AG08395 (cell line): ENCODE measurements at places on chromosomes 7 and 10.

DNA sequence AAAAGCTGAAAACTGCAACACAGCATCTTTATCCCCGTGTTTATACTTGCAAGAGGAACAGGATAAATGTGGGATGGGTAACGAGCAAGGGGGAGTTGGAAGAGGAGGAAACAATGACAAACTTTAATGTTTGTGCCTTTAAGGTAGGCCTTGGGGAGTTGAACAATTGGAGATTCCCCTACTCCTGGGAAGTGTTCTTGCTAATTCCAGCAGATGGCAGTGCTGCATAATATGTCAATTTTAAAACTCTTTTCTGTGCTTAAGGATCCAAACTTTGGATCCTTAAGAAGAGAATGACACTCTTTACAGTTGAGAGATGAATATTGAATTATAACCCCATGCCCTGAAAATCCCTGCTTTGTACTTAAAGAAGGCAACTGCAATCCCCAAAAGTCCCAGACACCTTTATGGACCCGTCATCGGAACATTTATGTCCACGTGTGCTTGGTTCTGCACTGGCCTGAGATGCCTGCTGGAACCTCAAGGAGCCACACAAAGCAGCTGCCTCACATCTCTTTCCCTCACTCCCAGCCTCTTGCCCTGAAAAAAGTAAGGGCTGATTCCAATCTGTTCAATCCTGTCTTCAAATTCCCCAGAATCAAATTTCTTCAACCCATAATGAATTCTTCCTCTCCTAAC, 12.0 kb downstream of the IFIT5 start:
- DNase-seq, result peak; percentile 66

- DNase-seq, result no peak
These were observed 76.8 kb downstream of the HIBADH start for GRCh38 chr7:27585781-27586447.

DNA sequence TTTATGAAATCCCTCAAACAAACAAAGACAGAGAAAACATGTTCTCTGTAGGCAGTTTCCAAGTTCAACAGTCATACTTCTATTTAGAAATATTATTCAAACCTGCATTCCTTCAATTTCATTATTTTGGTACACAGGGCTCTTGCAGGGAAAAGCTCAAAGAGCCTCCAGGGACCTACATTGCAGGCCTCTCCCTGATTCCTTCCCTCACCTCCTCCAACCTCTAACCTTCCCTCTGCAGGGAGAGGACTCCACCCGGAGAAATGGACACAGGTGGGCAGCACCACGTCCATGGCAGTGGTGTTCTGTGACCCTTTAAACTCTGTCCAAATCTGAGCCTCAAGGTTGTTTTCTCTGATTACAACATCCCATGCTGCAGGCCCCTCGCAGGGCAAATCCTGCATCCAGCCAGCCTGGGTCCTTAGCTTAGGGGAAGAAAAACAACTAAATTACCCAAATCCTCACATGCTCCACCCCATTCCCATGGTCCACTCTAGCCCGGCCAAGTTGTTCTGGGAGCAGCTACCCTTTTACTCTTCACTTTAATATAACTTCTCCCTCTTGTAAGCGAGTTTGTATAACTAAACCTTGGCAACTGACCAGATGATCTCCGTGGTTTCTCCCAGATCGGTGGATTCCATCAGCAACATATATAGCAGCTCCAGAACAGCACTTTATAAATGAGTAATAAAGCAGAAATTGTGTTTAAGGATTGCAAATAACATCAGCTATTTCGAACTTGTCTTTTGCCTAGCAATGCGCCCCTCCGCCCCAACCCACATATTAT, 129.8 kb downstream of the CUBN start:
- no peak for DNase-seq

GRCh38 chr10:26365681-26366358, 72.3 kb upstream of the APBB1IP start:
- no peak for DNase-seq

GRCh38 chr10:31476088-31476487, 157.1 kb downstream of the ZEB1 start:
- no peak for DNase-seq

DNA sequence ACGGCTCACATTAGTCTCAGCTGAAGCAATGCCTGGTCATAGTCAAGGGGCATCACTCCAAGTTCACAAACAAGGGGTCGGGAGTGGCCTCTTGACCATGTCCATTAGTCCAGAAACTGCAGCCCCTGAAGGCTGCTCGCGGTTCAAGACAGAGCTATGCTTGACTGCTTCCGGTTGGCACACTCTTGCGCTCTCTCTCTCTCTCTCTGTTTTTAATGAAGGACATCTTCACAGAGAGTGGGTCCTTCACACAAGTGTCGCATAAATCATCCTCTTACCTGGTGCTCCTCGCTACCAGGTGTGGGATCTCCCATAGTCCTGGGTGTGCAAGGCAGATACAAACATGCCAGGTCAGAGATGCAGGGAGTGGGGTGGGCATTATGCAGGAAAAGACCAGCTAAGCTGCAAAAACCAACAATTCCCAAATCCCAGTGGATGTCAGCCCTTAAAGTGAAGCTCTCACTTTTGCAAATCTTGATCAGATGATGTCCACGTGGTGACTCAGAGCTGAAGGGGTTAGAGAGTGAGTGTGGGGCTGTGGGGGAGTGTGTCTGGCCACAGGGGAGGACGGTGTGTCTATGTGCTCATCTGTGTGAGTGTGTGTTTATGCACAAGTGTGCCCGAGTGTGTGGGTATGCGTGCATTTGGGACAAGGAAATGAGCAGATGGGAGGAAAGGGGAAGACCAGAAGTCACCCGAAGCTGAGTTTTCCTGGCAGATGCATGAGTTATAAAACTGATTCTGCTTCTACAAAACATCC, 83.7 kb upstream of the PPP2R2D start:
- no peak for DNase-seq

DNA sequence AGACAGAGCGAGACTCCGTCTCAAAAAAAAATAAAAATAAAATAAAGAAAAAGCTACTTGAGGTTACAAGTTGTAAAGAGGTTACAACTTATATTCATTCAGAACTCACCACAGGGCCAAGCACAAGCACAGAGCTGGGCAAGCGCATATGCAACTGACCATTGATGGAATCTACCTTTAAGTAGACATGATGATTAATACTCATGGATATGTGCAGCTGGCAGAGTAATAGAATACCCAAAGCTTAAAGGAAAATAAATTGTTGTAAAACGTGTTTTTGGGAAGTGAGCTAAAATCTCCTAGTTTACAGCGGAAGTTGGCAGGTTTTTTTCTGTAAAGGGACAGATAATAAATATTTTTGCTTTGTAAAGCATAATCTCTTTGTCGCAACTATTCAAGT, 111.6 kb downstream of the TMEM168 start:
- DNase-seq, result no peak

GRCh38 chr10:48406658-48407057, 100.2 kb downstream of the MAPK8 start:
- DNase-seq, result no peak

GRCh38 chr10:70885931-70886903, 2.1 kb downstream of the PCBD1 start:
- DNase-seq, result no peak

- no peak for DNase-seq
These were observed 1.9 kb upstream of the ARID5B start for GRCh38 chr10:61899663-61899996.

DNA sequence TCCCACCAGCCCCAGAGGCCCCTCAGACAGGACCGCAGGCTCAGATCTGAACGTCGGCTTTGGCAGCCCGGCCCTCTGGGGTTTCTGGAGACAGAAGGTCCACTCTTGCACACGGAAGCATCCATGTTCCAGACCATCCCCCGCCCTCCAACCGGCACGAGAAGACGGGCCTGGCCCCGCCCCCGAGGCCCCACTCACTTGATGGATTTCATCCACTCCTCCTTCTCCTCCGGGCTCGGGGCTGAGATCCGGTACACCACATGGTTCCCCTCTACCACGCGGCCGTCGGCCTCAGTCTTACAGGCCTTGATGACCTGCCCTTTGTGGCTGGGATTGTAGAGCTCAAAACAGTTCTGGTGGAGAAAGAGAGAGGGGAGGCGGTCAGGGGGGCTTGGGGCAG, 107.3 kb downstream of the CYTH3 start:
- no peak for DNase-seq

DNA sequence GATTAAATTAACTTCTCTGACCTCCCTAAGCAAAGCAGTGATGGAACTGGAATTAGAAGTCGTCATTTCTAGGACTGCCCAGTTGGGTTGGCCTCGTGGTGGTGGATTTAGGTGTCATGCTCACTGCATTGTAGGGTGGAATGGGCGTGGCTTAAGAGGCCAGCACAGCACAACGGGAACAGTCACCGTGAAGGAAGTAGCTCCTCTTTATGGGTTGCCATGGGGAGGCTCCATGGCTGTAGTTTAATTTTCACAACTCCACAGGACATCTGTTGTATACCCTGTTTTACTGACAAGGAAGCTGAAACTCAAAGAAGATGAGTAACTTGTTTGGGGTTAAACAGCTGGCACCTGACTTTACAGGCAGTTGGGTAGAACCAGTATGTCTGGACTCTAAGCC, 208.3 kb downstream of the CELF2 start:
- no peak for DNase-seq

DNA sequence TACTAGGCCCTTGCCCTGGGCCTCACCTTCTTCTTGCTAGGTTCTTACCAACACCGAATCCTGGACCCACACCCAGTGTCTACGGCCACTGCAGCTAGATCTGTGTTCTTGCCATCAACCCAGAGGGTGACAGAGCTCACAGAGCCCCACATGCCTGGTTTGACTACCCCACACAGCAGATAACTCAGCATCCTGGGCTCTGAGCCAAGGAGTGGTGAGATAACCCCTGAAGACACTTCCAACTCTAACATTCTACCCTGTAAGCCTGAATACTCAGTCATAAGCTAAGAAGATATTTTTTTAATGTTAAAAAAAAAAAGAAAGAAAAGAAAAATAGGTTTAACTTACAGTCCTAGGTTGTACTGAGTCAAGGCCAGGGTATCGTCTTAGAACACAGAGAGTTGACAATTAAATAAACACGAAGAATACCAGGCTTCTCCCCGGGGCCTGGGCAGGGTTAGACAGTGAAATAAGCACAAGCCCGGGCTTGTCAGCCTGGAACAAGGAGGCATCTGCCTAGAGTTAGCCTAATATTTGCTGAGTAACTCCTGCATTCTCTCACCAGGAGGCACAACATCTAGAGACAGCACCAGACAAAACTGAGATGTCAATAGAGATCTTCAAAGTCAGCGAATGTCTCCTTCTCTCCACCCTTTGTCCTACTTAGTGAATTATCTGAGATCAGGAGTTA, 556.5 kb upstream of the LRRN3 start:
- no peak for DNase-seq

DNA sequence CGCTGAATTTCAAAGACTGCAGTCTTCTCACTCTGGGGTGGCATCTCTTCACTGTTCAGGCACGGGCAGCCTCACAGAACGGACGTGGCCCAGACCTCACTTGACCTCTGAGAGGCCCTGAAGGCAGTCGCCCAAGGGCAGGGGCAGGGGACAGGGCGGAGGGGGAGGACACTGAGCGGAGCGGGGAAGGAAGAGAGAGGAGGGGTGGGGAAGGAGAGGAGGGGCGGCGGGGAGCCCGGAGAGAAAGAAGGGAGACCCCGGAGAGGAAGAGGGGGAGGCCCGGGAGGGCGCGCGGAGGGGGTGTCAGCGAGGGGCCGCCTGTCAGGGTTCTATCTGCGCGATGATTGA, 58.7 kb upstream of the COMTD1 start:
- no peak for DNase-seq

- DNase-seq, result no peak
These were observed 109.7 kb downstream of the AVL9 start for GRCh38 chr7:32605032-32605431.

DNA sequence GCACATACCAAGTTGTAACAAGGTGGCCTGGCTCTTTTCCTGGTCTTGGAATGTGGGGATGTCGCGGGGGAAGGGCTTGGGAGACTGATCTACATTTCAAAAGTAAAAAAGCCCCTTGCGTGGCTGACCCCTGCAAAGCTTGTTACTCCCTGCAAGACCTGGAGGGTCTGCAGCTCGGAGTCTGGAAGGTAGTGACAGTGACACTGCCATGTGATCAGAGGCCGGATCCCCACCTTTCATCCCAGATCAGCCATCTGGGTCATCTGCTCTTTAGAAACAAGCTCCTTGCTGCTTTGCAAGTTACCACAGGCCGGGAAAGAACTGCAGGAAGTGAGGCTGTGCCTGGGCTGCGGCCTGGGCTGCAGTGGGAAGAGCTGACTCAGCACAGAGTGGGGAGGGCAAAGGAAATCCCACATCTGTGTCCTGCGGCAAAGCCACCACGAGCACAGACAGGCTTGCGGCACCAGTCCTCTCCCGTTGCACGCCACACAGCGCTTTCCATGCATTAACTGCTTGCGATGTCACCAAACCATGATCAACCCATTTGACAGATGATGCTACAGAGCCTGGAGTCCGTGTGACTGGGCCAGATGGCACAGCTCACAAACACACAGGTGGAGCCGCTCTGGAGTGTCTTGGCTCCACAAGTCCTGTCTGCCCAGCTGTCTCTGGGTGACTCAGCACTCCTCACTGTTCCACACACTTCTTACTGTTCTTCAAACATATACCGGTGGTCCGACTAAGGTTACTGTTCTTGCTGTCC, 97.7 kb downstream of the SH3PXD2A start:
- peak; percentile 95 for DNase-seq

DNA sequence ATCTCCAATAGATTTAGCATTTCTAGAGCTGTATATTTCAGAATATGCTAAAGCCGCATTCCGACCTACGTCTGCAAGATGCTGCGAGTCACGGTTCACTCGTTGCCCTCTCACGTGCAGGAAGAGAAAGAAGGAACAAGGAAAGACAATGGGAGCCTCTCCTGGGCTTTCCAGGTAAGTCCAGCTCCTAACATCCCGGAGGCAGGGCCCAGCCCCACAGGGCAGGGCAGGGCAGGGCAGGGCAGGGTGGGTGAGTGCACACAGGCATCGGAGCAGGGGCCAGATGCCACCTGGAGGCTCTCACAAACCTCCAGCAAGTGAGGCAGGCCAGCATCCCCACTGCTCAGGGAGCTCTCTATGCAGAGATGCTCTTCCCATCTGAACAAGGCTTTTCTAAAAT, 50.8 kb downstream of the VOPP1 start:
- DNase-seq, result no peak

- no peak for DNase-seq
These were observed 4.4 kb downstream of the CD36 start for GRCh38 chr7:80642871-80643270.

- DNase-seq, result no peak
These were observed 287.8 kb upstream of the IGFBP3 start for GRCh38 chr7:46208635-46209525.

GRCh38 chr10:128009372-128010126, 102.6 kb downstream of the PTPRE start:
- DNase-seq, result no peak

DNA sequence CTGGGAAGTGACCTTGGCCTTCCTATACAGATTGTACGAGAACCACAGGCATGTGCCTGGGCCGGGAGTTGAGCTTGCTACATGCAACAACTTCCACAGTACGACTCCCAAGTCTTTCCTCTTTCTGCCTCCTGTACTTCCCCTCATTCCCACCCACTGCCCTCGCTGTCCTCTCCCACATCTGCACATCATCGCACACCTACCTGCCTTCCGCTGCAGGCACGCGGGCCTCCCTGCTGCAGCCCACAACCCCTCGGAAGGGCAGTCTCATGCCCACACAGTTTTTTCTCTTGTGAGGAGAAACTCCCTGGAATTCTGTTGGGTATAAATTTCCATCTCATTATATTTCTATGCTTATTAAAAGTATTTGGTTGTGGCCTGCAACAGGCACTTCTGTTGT, 117.2 kb downstream of the ACTR3B start:
- DNase-seq, result no peak

GRCh38 chr7:114789871-114790311, 132.0 kb upstream of the MDFIC start:
- peak; percentile 92 for DNase-seq

GRCh38 chr7:30795161-30795948, 24.1 kb downstream of the MINDY4 start:
- DNase-seq, result no peak
